Stomach (tissue), 19 donors: ENCODE measurements at places on chromosomes 12 and 14. TPM values are rescaled to one million over a fixed set of nuclear protein-coding genes. Genes with fewer than 3 reads are reported as not detected.

Gene TEX22
- total RNA-seq = not detected

Gene GPR84
- not detected for total RNA-seq

Gene ADAM20
- total RNA-seq = 1.5 TPM

Gene ESRRB
- not detected for total RNA-seq

Gene PLA2G1B
- not detected for total RNA-seq

Gene FGF23
- total RNA-seq = not detected

Gene KRT74
- total RNA-seq = not detected

Gene MIP
- total RNA-seq = not detected

Gene SYNDIG1L
- not detected for total RNA-seq

Gene LTBR
- 42.6 TPM for total RNA-seq

Gene TMEM121
- total RNA-seq = not detected
